SHP77 treated with DMSO at 0.1 percent for 48 hours (cell line): ENCODE measurements at places on chromosomes 4 and X.
A peak's percentile ranks its signal among the peaks of the same experiment; 100 is the strongest.

GRCh38 chrX:13638826-13639225 is 14.1 kb upstream of the TCEANC start:
- DNase-seq, result no peak

- DNase-seq, result no peak
Observed at GRCh38 chr4:182975806-182976205, 58.6 kb upstream of the DCTD start.

- no peak for DNase-seq
Observed at GRCh38 chr4:83217721-83218522, 66.7 kb downstream of the COQ2 start.

DNA sequence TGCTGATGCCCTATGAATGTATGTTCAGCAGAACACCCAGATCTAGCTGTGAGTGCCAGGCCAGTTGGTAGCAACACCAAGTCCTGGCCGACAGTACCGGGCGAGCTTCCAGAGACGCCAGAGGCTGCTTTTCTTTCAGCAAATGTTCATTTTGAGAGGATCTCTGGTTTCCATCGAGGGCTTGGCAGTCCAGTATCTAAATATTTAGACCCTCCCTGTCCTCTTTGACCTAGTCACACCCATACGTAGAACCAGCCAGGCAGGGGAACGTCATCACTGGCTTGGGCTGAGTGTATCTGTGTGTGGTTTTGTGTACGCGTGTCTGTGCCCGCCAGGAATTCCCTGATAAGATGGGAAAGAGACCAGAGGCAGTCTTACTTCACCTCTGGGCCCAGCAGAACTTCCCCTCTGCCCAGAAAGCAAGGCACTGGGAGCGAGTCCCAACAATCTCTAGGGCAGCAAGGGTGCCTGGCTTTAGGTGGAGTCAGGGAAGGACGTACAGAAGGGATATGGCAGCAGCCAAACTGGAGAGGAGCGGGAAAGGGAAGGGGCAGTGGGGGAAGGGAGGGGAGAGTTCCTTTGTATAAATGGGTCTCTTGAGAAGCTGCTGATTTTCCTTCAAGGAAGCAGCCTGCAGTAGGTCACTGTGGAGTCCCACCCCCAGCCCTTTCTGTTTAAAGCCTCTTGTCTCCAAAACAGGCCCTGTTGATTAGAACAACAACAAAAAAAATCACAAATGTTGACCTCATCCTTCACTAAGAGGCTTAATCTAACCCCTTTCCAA is 15.0 kb upstream of the ELF4 start:
- no peak for DNase-seq

DNA sequence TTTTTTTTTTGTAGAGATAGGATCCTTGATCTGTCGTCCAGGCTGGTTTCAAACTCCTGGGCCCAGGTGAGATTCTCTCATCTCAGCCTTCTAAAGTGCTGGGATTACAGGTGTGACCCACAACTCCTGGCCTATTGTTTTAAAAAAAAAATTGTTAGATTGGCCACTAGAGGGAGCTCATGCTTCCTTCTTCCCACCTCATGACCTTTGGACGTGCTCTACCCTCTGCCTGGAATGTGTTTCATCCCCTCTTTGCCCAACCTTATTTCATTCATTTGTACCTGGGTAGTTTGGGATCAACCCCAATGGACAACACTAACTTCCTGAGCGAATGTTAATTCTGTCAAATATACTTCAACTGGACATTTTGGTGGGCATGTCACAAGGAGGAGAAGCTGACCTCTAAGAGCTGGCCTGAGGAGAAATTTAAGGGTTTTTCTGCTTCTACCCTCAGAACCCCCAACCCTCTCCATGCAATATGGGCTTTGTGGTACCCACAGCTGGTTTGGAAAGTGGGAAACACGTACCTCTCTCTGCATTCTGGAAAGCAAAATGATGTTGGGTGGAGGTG is 6.4 kb downstream of the PPEF2 start:
- DNase-seq, result peak; percentile 28

DNA sequence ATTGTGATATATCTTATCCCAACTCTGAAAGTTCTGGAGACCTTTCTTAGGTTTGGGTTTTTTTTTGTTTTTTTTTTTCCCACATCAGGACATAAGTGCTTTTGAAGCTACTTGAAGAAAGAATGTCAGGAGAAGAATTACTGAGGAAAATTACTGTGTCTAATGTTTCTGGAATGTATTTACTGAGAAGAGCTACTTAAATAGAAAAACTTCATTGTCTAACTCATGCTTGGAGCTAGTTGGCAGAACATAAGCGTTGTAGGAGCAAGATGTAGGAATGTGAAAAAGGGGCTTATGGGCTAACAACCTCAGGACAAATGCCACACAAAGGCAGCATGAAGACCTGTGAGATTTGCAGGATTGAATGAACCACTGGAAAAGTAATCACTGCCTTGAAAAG is 166.6 kb upstream of the GLRA2 start:
- DNase-seq, result no peak

- no peak for DNase-seq
Observed at GRCh38 chr4:110634350-110635162, 11.7 kb upstream of the PITX2 start.

DNA sequence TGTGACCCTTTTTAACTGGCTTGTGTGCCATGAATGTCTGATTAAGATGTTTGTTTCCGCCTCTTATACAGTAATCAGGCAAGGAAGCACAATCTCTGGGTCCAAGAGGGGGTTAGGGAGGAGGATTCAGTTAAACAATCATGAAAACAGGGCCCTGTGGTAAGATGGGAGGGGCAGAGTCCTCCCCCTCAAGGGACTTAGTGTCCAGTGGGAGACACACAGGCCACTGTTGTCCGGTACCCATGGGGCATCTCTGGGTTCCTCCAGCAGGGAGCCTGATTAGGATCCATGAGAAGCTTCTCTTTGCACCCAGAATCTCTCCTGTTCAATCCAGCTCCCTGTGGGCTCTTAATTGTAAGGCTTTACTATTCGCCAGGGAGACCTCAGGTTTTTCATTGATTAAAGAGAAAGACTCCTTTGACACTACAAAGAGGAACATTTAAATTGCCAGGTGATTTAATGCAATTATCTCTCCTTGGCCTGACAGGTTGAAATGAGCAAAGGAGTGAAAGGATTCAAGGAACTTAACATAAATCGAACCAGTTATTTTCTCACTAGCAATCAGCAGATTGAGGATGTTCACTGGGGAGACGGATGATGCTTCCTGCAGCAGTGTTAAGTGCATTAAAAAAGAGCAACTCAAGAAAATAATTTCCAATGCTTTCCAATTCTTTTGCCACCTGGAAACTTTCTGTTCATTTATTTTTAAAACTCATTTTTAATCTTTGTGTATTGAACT is 225.4 kb downstream of the PTTG2 start:
- no peak for DNase-seq

DNA sequence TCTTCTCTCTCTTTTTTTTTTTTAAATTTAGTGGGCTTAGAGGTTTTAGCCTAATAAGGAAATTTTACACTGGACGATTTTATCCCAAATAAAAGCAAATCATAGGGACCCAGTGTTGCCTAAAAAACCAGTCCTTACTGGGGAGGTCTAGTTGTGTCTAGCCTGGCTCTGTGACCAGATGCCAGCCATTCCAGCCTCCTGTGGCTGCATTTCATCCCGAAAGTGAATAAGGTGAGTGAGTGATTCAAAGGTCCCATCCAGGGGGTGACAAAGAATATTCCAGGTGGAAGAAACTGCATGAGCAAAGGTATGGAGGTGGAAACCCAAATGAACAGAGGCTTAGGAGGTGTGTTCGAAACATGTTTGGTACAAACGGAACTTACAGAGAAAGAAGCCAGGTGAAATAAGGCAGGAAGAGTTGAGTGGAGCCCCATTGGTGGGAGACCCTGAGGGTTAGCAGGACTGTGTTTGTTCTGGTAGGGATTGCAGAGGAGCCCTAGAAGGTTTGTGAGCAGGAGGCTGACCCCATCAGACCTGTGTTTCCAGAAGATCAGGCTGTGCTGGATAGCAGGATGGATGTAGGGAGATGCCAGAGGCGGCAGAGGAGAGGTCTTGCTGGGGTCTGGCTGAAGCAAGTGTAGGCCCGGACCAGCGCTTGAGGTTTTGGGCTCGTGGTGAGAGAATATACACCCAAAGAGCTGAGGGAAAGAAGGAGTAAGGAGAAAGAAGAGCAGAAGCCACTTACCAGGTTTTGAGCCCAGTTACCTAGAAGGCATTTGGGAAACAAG is 31.6 kb downstream of the PTTG2 start:
- DNase-seq, result no peak

DNA sequence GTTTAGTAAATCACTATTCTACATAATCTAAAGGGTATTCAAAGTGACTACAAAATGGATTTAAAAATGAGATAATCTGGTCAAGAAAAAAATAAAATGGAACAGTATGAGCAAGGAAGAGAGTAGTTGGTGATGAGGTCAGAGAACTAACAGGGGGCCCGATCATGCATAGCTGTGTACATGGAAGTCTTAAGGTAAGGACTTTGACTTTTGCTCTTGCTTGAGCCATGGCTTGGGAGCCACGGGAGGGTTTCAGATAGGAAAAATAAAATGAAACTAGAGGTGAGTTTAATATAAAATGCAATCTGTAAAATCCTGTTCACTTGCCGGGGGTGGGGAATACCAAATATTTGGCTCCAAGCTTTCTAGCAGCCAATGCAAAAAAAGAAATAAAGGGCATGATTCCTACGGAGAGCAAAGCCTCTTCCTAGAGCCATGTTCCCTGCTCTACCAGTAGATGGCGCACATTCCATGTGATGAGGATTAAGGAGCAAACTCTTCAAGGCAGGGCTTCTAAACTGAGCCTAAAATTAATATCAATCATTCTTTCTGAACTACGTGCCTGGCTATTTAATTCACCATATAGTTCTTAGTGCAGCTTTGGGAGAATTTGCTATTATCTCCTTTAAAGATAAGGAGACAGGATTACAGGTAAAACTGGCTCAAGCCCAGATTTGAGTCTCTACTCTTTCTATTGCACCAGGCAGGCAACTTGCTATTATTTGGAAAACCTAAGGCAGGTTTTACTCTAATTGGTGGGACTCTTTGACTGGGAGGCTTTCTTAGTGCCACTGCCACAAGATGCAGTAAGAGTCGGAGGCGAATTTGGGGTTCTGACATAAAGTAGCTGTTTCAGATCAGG is 6.8 kb upstream of the CLCN5 start:
- no peak for DNase-seq

DNA sequence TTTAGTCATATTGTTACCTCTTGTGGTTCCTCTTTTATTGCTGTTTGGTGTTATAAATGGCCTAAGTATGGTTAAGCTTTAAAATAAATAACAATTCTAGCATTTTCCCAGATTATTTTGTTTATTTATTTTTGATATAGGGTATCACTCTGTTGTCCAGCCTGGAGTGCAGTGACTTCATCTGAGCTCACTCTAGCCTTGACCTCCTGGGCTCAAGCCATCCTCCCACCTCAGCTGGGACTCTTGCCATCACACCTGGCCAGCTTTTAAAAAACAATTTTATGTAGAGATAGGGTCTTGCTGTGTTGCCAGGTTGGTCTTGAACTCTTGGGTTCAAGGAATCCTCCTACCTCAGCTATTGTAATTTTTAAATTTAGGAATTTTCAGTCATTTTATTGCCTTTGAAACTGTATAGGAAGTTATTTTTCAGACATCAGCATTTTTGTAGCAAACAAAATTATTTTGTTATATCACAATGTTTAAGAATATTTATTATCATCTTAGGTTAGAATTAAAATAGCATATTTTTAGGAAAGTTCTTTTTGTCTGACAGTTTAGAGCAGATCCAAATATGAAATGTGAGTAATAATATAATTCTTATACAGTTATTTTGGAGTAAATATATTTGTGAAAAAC is 66.3 kb upstream of the RHOH start:
- DNase-seq, result no peak

DNA sequence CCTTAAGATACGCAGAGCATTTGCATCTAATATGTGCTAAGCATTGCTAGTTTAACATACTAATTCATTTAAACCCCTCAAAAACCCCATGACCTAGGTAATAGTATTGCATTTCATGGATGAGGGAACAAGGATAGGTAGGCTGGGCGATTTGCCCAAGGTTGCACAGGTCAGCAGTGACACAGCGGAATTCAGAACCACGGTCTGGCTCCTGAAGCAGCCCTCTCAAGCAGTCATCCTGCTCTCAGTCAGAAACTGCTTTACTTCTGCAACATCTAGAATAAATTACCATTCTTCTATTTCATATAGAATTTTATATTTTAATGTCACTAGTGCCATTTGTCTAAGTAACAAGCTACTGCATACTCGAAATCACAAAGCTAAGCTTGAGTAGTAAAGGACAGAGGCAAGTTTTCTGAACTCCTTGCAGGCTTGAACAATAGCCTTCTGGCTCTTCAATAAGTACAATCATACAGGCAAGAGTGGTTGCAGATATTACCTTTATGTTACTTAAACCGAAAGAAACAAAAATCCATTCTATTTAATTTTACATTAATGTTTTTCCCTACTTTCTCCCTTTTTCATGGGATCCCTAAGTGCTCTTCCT is 555 bp upstream of the SPP1 start:
- peak; percentile 80 for DNase-seq

GRCh38 chr4:2417226-2417764 is 1.1 kb downstream of the ZFYVE28 start:
- no peak for DNase-seq

GRCh38 chr4:74364652-74365491 is at the start of gene EREG:
TSS of gene EREG (plus strand) at chr4:74365145. CDS start at chr4:74365309, 164 bp downstream.
- DNase-seq, result no peak

GRCh38 chrX:138745196-138745595 is 33.7 kb upstream of the FGF13 start:
- no peak for DNase-seq
